ENCODE measurements at places on chromosomes 6 and 20.

GRCh38 chr6:5108068-5108467 is 22.9 kb downstream of the PPP1R3G start:
- DNase-seq, result no peak

- DNase-seq, result no peak
Measured at GRCh38 chr6:93575495-93576267, 156.3 kb upstream of the EPHA7 start.

- no peak for DNase-seq
Measured at GRCh38 chr6:130794010-130794697, 33.1 kb upstream of the SMLR1 start.

DNA sequence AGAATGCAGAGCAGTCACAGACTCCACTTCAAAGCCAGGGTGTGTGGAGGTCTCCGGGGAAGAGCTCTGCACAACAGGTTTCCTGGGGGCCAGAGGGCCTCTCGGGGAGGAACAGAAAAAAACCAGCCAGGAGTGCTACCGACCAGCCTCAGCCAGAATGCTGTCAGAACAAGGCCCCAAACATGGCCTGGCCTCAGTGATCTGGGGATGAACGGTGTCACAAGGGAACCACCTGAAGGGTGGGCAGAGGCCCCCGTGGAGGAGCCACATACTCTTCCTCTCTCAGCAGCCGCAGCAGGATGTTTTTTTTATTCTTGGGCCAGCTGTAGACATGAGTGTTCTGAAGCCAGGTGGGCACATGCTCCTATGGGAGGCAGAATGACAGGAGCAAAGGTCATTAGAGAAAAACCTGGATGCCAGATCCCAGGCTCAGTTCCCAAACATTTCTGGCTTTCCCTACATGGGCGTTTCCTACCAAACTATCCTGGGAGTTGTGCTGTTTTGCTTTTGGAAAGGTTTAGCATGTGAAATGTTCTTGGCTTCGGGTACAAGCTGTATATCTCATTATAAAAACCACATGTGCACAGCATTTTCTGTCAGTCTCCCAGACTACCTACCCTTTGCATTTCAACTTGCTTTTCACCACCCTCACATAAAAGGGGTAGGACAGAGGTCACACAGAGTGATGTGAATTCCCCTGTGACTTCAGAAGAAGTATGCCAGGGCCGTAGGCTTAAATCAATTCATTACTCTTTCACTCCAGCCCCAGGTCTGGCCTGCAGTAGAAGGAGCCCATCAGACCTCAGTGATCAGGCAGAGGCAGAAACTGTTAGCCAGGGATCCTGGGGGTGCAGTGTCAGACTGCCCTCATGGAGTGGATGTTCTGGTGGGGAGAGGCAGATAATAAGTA is 46.2 kb downstream of the TRAF3IP2 start:
- no peak for DNase-seq

- DNase-seq, result no peak
Measured at GRCh38 chr20:43095034-43095433, 94.7 kb downstream of the PTPRT start.

DNA sequence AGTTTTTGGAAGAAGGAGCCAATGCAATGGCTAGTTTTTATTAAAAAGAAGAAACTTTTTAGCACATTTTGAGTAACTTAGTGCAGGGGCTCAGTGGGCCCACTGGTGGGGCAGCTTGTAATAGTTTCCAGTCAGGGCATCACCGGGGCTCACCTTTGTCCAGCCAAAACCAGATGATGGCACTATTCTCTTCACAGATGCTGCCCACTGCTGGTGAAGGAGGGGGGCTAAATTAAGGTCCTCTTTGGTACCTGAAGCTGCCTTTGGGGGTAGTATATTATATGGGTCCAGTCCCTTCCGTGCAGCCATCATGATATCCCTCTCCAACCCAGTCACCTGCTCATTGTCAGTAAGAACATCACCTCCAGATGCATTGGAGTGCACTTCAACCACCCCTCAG is 182.9 kb downstream of the PDE7B start:
- DNase-seq, result no peak

DNA sequence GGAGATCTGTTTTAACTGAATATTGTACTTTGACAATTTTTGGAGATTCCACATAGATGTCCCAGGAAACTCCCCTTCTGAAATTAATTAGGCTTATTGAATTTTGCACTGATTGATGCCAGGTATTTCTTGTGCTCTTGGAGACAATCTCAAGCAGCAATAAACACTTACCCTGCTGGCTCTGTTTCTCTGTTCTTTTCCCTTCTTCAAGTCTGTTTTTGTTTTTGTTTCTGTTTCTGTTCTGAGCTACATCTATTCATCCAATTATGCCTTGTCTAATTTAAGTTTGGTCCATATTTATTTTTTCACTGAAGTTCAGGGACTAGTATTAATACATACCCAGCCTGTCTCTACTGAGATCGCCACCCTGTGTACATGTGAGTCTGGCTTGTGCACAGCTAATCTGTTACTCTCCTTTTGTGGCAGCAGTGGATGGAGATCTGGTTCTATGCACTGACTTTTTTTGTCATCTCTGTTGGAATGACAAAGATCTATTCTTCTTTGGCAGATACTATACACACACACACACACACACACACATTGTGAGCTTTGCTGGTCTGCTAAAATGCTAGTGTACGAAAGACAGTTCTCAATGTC is 51.9 kb downstream of the IL22RA2 start:
- DNase-seq, result no peak

DNA sequence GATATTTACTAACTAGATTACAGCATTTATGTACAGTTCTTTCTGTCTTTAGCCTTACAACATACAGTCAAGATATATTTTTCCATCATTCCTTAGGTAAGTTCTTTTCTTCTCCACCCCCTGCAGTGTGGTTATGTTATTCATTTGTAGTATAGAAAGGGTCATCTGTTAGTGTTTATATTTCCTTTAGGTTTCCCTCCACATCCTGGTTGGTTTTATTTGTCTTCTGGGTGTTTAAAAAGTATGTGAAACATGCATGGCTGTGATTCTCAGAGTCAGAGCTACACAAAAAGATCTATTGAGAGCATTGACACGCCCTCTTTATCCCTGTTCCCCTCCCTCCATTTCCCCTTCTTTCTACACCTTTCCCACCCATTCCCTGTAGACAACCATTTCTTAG is 20.1 kb downstream of the DHX35 start:
- DNase-seq, result no peak

Data from activated T-helper 1 cell treated with Interleukin-2 at 50 U/mL for 16 hours (primary cell).